ENCODE measurements at places on chromosomes 12 and 14.

DNA sequence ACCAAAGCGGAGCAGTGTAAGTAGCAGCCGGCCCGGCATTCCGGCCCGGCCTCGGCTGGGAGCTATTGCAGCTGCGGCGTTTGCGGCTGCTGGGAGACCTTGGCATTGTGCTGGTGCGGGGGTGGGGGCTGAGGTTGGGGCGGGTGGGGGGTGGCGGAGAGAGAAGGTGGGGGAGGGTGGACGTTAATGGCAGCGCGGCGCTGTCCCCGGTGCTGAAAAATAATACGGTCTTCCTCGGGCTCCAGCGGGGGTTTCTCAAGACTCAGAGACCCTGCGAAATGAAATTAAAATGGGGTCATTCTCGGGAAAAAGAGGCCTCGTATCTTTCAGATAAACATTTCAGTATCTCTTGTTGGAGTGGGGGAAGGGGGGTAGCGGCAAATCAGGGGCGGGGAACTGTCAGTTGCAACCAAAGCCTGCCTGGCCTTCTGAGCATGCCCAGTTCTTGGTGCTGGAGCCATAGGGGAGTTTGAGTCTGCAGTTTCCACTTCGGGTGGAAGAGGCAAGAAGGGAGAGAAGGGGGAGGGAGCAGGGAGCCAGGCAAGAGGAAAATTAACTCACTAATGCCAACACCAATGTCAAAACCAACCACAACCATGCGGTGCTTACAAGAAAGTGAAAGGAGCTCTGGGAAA is 414 bp downstream of the UNC79 start:
- DNase-seq = no peak

DNA sequence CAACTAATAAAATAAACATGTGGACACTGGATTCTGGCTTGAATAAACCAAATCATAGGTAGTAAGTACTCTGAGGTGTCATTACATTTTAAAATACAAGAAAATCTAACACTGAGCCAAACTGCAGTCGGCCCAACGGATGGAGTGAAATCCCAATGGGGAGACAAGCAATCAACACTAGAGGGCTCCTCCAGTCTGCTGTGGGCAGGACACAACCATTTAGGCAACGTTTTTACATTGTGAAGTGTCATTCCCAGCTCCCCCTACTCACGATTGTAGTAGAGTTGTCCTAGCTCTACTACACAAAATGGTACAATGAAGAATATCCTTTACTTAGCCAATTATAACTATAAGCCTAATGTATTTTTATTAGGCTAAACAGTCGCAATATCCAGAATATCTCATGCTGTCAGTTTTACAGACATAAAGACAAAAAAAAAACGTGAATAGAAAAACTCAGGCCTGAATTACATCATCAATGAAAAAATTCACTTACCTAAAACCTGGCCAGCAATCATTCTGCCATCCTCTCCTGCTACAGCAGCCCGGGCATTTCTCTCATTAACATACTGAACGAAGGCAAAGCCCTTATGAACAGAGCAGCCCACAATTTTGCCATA is 35.7 kb downstream of the HNRNPC start:
- no peak for DNase-seq

DNA sequence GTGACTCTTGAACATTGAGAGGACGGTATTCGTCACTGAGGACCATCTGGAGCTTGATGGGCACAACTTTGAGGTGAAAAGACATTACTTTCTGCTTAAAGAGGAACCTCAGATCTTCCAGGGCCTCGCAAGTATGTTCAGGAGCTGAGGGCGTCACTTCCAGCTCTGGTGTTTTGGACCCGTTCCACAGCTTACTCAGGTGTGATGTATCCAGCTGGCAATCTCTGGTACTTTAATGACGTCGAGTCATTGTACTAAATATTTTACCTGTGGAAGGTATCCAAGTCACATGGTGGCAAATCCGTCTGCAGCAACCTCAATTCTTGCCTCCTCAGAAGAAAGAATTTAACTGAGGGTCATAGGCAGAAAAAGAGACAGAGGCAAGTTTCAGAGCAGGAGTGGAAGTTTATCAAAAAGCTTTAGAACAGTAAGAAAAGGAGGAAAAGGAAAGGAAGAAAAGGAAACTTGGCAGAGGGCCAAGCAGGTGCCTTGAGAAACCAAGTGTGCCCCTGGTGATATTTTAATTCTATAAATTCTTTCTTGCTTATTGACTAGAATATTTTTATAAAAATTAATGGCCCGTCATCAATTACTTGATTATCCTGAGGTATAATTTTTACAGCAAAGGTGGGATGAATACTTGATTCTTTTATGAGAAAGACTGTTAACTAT is 250.6 kb downstream of the AEBP2 start:
- no peak for DNase-seq

DNA sequence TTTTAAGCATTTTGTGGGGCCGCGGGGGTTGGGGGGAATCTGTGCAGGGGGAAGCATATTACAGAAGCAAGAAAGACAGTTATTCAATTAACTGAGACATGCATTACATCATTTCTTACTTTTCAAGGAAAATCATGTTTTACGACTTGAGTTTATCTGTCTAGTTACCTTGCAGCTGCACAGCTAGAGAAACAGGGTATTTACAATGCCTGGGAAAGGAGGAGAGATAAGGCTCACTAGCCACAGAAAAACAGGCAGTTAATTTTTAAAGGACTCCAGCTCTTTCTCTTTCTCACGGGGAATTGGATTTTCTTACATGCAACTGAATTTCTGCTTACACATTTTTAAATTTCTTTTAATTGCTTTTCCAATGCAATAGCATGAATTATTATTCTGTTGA is 22.2 kb downstream of the FCF1 start:
- DNase-seq = no peak

DNA sequence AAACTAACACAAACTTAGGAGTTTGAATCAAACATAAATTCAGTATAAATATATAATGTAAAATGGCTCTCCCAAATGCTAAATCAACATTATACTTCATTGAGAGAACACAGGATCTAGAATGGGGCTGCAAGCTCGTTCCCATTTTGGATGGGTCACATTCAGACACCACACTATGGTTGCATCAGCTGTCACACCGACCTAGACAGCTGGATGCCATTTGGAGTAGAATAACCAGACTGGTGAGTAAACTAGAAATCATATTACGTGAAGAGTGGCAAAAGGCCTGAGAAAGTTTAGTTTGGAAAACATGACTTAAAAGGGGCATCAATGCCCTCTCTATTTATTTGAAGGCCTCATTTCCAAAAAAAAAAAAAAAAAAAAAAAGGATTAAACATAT is 430.4 kb downstream of the NPAS3 start:
- DNase-seq = no peak

GRCh38 chr12:65495233-65495632 is 216.8 kb downstream of the MSRB3 start:
- DNase-seq = no peak

DNA sequence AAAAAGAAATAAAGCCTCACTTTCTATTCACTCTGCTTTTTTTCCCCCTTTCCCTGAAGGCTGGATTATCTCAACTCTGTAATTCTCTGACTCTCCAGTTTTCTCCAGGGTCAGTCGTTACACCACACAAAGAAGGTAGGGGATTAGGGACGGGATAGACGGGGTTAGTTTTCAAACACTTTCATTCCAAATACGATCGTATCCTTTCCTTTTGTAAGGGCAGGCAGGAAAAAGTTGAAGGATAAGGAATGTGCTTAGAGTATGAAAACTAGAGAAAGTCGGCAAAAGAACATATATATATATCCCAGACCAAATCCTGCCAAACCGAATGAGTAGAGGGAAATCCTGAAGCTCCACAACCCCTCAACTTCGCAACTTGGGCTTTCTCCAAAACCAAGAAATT is 581 bp upstream of the ESYT1 start:
- no peak for DNase-seq

- DNase-seq = no peak
Measured at GRCh38 chr12:17992002-17992656, 97.9 kb downstream of the RERGL start.

DNA sequence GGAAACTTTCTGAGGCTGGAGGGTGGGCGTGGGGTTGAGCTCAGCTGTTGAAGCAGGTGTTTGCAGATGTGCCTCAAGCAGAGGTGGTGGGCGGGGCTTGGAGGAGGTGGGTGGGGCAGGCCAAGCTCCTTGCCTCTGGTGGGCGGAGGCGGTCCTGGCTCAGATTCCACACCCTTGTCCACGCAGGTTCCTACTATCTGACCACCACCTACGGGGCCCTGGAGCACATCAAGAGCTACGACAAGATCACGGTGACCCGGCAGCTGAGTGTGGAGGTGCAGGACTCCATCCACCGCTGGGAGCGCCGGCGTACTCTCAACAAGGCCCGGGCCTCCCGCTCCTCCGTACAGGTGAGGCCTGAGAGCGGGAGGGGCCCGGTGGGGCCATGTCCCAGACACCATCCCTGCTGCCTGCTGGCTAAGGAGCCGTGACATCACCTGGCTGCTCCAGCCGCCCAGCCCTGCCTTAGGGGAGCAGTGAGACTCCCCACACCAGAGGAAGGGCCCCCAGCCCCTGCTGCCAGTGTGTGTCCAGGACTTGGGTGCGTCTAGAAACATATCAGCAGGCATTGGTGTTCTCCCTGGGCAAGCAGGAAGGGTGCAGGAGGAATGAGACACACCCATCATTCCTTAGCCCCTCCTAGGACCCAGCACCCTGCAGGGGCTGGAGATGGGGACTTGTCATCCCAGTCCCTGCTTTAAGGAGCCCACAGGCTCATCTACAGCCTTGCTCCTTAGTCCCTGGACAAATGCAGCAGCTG is 63.4 kb downstream of the LGMN start:
- no peak for DNase-seq

GRCh38 chr14:95577067-95577800 is 42.4 kb downstream of the GLRX5 start:
- no peak for DNase-seq

GRCh38 chr14:37187294-37187693 is 10.4 kb upstream of the MIPOL1 start:
- DNase-seq = no peak

DNA sequence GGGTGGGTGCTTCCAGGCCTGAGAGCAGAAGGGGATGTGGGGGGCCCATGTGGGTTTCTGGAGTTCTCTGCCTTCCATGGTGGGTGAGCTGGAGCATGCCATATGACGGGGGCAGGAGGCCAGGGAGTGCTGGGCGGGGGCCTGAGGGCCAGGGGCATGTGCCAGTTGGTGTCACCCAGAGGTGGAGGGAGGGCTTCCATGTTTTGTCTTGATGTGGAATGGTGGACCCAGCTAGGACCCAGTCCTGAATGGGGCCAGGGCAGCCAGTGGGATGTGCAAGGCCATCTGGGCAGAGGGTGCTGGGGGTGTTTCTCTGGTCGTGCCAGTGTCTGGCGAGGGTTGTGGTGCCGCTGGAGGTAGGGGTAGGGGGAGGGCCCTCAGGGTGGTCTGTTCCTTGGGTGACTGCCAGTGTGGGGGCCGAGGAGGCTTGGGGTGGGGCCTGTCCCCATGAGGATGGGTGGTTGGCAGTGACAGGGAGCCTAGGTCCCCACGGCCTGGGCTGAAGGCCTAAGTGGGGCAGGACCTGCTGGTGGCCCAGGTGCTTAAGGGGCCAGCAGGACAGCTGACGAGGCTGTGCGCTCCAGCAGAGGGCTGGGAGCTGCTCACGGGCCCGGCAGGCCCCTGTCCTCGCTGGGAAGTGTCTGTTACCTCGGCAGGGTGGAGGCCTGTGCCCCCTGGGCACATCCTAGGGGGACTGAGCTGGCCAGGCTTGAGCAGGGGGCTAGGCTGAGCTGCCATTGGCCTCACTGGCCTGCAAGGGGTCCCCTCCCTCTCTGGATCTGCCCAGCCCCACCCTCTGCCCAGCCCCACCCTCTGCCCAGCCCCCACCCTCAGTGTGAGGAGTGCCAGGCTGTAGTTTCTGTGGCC is 26.8 kb downstream of the CEP170B start:
- peak; percentile 8 for DNase-seq

GRCh38 chr14:102902523-102903247 is 19.8 kb upstream of the AMN start:
- no peak for DNase-seq

GRCh38 chr14:101963656-101964296 is 597 bp upstream of the DYNC1H1 start:
- no peak for DNase-seq

DNA sequence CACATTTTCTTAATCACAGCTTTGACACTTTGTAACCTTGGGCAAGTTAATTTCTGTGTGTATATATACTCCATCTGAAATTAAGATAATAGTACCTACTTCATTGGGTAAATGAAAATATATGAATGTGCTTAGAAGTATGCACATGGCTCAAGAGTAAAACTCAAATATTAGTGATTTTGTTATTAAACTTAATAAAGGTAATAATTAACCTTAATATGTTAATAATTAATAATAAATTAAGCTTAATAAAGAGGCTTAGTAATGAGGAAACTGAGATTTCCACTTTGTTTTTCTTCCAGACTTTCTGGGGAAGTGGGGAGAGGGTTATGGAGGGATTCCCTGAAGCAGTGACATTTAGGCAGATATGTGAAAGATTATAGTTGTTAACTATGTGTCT is 19.8 kb downstream of the USP15 start:
- DNase-seq = no peak

DNA sequence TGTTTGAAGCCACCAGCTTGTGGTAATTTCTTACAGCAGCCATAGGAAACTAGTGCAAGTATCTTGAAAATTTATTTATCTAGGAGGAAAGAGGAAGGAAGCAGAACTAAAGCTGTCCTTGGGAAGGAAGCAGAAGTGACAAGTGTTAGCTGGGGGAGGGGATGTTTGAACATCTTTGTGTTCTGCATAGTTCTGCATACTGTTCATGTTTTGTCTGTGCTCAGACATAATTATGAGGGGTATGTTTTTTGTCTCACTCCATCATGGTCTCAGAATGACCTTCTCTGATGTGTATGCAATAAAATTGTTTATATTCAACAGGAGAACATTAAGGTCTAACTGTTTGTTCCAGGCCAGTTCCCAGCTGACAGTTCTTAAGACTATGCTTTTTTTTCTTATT is 606.5 kb downstream of the GALC start:
- no peak for DNase-seq

- DNase-seq = no peak
Measured at GRCh38 chr12:6548966-6549683, 6.7 kb downstream of the IFFO1 start.

- DNase-seq = no peak
Measured at GRCh38 chr14:52876806-52877205, 74.0 kb downstream of the FERMT2 start.

GRCh38 chr14:96688629-96689028 is 108.6 kb upstream of the VRK1 start:
- no peak for DNase-seq

DNA sequence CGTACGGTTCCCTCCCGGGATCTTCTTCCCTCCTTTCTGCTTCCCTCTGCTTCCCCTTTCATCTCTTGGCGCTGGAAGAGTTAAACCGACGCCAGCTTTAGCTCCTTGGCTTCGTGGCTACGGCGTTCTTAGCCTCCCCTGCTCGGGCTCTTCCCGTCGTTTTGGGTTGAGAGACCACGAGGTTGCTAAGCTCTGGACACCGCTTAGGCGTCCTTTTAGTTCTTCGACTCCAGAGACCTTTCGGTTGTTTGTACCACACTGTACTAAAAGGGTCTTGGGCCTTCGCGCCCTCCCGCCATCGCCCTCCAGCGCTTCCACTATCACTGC is 545 bp downstream of the CPSF2 start:
- DNase-seq = no peak

All from CD8-positive, alpha-beta T cell (primary cell).